ENCODE measurements at places on chromosomes 7 and 10.

DNA sequence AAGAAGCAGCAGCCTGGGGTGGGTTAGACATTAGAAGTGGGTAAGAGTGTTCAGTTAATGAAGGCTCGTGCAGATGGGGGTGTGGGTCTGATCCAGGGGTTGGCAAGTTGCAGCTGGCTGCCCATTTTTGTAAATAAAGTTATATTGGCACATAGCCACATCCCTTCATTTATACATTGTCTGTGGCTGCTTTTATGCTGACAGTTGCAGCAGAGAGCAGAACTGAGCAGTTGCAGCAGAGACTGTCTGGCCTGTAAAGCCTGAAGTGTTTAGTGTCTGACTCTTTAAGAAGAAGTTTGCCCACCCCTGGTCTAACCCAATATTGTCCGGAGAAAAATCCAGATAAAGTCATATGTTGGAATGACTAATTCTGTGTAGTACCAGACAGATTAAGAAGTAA lies 38.1 kb downstream of the GLRX3 start:
- DNase-seq, result no peak

DNA sequence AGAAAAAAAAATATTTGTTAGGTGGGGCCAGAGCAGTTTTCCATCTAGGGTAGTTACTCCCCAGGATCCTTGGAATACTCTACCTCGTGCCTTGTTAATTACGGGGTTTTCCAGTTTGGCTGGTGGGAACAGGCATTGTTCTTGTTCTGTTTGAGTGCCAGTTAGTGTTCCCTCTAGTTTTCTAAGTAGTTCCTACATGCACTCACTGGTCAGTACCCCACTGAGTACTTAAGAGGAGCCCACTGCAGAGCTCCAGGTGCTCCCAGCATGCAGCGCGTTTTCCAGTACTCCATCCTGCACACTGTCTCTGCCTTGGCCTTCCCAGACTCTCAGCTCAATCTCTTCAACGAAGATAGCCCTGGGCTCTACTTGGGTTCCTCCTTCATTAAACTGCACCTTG lies 58.0 kb downstream of the AHCYL2 start:
- DNase-seq, result no peak

DNA sequence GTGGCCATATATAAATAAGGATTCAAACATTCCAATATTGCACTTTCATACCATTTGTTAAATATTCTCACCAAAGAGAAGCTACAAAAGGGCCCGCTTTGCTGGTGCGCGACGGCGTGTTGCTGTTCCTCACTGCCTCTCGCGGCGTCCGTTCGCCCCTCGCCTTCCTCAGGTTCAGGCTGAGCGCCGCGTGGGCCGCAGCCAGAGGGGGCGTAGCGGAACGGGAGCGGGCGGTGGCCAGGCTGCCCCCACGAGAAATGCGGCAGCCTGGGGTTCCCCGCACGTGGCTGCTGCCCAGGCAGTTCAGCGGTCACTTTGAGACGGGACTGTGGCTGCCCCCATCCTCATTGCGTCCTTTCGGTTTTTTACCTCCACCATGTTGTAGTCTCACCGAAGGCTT lies 67.3 kb upstream of the VWDE start:
- DNase-seq, result no peak

DNA sequence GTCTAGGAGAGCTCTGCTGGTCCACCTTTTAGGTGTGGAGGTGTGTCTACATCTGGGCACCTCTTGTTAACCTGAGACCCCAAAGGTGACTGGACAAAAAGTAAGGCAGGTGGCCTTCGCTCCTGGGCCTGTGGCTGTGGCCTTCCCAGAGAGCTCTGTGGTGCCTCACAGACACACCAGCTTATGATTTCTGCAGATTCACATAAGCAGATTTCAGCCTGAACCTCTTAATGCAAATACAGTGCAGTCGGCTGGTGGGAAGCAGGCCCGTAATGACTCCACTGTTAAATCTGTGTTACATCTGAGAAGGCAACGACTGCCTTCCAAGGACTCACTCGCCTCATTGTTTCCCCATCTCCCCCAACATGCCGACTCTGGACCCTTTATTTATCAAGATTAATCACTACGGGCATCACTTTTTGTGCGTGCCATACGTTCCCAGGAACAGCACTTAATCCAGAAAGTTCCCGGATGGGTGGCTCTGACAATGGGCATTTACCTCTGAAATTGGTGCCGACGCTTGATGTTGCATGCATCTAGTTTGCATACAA lies 119.8 kb downstream of the EBF3 start:
- no peak for DNase-seq

DNA sequence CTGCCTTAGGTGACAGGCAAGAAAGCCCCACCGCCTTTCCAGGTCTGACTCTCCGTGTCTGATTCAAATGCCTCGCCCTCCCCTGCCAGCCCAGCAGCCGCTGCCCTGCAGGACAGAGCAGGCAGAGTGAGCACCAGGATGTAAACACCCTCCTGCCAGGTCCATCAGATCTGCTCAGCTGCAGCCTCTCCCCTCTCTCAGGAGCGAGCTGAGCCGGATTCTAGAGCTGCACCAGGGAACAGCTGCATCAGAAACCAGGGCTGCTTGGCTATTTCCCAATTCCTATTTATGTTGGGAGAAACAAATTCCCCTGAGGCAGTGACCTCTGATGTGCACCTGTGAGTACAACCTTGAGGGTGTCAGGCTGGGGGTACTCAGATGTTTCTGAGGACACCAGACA lies 121.5 kb upstream of the ZMIZ1 start:
- DNase-seq, result no peak

GRCh38 chr7:69967689-69968450 lies 369.6 kb downstream of the AUTS2 start:
- no peak for DNase-seq
